DMS 273 treated with DMSO at 0.1 percent for 48 hours (cell line): ENCODE measurements at places on chromosomes 13 and 19.

- no peak for DNase-seq
Measured at GRCh38 chr19:5083547-5083965, 114.6 kb downstream of the KDM4B start.

- DNase-seq: no peak
Measured at GRCh38 chr19:11296264-11296663, 304 bp downstream of the TSPAN16 start.

- no peak for DNase-seq
Measured at GRCh38 chr13:46726347-46726746, 70.6 kb downstream of the ESD start.

DNA sequence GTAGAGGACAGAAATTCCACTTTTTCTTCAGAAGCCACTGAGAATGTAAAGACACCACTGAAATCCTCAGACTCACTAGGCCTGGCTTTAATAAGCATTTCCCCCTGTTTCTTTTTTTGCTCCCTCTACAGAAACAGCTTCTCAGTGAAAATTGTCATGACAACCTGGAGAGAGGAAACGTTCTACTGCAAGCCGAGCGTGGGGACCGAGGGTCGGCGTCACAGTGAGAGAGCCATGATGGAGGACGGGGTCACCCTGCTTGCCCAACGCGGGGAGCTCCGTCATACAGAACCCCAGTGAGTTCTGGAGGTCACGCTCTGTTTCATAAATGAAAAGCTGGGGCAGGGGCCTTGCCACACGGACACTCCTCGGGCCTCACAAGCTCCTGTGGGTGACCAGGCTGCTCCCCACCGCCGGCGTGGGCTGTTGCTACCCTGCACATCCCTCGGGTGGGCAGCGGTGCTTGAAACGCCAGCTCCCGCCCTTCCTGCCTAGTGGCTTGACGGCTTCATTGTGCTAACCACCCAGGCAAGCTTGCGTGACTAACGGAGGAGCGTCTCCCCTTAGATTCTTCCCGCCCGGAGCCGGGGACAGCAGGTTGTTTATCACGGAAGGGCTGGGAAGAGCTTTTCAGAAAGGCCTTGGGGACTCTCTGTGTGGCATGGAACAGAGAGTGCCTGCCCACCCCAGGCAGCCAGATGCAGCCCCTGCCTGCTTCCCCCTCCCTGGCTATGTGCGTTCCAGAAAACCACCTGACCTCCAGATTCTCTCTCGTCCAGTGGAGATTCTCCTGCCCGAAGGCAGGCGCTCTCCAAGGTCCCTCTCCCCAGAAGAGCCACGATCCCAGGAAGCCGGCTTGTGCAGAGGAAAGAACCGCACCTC, 153.6 kb downstream of the KATNAL1 start:
- DNase-seq: no peak
